CD4-positive, CD25-positive, alpha-beta regulatory T cell (primary cell): ENCODE measurements at places on chromosomes 3 and 15. TPM values are rescaled to one million over a fixed set of nuclear protein-coding genes. Genes with fewer than 3 reads are reported as not detected.

WDR5B gene
- total RNA-seq: 4.9 TPM

C3orf20 gene
- total RNA-seq: 0.37 TPM

PLCB2 gene
- 305 TPM for total RNA-seq

C3orf85 gene
- not detected for total RNA-seq

CNTN3 gene
- total RNA-seq: not detected

CLDN1 gene
- total RNA-seq: 0.39 TPM

TTLL13 gene
- total RNA-seq: 0.25 TPM

GOLGA8H gene
- not detected for total RNA-seq

IMPG2 gene
- 0.35 TPM for total RNA-seq

SRGAP3 gene
- total RNA-seq: 8.1 TPM

TRIM71 gene
- total RNA-seq: 0.47 TPM

MORC1 gene
- total RNA-seq: 0.12 TPM

SLC22A14 gene
- not detected for total RNA-seq

POPDC2 gene
- total RNA-seq: 5.5 TPM

TEX9 gene
- 1.2 TPM for total RNA-seq

SOX14 gene
- total RNA-seq: not detected

C3orf22 gene
- total RNA-seq: not detected

GUCA1C gene
- not detected for total RNA-seq

LYZL4 gene
- not detected for total RNA-seq

TRPM1 gene
- not detected for total RNA-seq

NRG4 gene
- total RNA-seq: not detected

LARP6 gene
- not detected for total RNA-seq
